ENCODE measurements at places on chromosomes 5 and 9. TPM values are rescaled to one million over a fixed set of nuclear protein-coding genes. Genes with fewer than 3 reads are reported as not detected.

DNA sequence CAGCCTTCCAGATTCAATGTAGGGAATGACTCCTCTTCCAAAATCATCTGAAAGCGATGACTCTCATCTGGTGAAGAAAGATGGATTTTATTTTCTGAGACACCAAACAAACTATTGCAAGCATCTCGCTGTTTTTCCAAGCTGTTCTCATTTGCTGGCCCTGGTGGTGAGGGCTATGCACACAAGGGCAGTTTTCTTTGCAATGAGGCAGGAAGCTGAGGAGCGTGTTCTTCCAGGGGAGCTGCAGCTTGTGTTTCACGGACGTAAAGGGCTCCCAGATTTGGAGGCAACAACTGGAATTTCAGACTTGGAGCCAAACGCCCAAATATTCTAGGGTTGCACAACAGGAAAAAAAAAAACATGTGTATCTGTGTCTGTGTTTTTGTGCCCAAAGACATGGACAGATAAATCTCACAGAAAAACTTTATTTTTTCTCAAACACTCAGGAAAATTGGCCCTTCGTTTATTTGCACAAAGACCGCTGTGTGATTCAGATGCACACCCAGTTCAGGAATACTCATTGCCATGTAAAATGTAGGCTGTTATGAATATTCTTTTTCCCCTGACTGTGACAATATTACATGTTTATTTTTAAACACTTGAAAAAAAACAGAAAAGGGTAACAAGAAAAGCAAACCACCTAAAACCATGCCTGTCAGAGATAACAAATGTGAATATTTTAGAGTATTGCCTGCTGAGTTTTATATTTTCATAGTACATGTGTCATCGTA, 151.3 kb downstream of the GAS1 start:
- DNase-seq: peak; percentile 84

JMY gene
- total RNA-seq: 13.6 TPM

DNA sequence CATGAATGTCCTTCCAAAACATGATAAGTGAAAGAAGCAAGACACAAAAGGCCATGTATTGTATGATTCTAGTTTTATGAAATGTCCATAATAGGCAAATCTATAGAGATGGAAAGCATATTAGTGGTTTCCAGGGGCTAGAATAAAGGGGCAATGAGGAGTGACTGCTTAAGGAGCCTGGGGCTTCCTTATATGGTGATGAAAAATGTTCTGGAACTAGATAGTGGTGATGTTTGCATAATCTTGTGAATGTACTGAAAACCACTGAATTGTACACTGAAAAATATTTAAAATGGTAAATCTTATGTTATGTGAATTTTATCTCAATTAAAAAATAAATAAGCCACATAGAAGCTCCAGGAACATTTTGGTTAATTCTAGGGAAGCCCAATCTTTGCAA, 144.4 kb upstream of the ANKRD55 start:
- no peak for DNase-seq

GLRA1 gene
- not detected for total RNA-seq

DNA sequence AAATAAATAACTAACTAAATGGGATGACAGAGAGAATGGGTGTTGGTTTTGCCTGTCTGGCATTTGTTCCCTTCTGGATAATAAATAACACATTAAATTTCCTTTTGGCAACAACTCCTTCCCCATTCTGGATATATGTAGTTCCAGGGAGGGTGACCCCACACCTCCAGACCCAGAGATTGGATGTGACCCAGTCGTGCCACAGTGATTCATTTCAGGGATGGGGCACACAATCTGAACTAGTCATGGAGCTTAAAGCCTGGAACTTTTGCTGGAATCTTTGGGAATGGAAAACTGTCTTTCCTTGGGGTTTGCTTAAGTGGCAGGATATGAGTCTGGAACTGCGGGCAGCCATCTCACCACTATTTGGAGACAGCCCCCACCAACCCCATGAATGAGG, 11.3 kb downstream of the KLF9 start:
- DNase-seq: peak; percentile 57

Data from right atrium auricular region (tissue), 2 donors.